ENCODE measurements at places on chromosomes 4 and X.
A peak's percentile ranks its signal among the peaks of the same experiment; 100 is the strongest.

GRCh38 chr4:76564123-76564915 lies 129.3 kb downstream of the SHROOM3 start:
- no peak for DNase-seq

DNA sequence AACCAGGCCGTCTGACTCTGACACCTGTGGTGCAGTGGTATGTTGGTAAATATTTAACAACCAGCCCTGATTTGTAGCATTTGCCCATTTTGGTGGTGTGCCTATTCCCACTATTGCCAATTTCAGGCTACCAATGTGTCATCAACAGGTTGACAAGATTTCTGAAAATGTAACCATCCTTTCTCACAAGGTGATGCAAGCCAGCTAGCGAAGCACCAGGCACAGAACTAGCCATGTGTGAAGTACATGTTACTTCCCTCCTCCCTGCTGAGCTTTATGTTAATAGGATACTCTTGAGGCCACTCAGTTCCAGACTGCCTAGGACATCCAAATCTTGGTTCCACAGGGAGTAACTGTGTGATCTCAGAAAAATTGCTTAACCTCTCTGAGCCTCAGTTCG lies 7.2 kb upstream of the MAMLD1 start:
- no peak for DNase-seq

- DNase-seq, result no peak
Measured at GRCh38 chr4:37928426-37929416, 31.5 kb upstream of the PTTG2 start.

DNA sequence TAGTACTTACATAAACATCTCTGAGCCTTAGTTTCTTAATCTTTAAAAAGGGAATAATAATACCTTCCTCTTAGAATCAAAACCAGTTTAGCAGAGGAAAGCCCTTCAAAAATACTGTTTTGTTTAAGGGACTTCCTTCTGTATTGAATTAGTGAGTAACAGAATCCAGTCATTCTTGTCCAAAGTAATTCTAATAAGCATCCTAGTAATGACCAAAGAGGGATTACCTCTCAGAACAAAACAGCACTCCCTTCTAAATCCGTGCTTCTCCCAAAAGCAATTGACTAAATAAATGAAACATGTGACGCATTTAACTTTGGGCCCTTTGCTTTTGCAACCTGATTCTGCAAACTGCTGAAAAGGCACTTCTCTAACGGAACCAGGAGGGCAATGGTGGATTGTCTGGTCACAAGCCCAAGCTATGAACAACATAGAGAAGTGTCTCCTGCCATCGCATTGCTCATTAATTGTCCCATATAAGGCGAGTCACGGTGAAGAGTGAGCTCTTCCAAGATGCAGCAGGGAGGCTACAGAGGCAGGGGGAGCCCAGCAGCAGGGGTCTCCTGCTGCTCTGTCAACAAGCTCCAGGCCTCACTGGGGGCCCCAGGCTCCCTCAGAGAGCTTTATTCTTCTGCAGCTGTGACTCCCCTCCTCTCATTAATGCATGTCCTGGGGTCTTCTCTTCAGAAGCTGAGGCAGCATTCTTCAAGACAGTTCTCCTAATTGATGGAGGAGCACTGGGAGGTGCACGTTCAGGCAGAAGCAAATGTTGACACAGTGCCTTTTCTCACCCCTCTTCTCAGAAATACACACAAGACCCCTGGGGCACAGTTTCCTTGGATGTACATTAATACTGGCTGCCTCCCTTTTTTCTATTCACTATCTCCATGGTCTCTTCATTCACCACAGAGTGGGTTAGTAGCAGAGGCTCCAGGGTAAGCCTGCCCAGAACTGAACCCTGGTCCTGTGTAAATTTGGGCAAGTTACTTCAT lies 419.6 kb upstream of the RASGEF1B start:
- DNase-seq, result no peak

DNA sequence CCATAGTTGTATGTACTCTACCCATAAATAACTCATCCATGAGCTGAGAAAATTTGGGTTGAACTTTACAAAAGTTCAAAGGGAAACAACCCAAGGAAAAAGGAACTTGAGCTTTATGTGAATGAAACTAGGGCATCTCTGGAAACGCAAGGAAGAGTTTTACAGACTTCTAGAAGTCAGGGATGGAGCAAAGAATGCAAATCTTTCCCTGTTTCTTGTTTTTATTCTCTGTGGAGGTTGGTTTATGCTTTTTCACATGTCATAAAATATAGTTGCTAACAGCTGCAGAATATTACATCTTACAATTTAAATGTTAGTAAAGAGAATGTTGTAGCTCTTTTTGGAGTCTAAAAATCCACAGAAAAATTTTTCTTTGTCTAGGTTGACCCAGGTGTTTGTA lies 754.1 kb downstream of the PCDH7 start:
- no peak for DNase-seq

- DNase-seq, result peak; percentile 5
Measured at GRCh38 chrX:41045960-41046567, 39.2 kb upstream of the USP9X start.

DNA sequence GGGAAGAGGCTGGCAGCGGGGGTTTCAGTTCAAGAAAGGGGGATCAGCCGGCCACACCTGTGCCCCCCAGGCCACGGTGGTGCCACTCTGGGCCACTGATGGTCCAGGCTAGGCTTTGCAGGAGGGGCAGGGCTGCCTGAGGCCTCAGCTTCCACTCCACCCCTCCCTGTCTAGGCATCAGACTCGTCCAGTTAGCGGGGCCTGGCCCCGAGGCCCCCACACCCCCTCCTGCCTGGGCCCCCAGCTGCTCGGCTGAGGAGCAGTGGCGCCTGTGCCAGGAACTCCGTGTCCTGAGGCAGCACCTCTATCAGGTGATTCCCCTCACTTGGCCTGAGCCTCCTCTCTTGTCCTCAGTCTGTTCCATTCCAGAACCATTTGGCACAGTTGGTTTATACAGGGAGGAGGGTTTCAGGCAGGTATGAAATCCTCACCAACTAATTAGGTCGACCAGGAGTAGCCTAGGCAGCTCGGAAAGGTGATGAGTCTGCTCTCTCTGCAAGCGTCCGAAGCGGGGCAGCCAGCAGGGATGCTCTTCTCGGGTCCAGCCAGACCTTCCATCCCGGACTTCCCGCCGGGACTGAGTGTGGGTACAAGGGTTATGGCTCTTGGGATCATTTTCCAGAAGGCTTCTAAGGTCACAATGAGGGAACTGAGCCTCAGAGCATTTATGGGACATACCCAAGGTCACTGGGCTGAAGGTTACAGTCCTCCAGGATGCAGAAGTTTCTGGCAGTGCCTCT lies 2.1 kb downstream of the NSG1 start:
- no peak for DNase-seq

GRCh38 chr4:53060278-53060677 lies 198.2 kb downstream of the RASL11B start:
- DNase-seq, result no peak

DNA sequence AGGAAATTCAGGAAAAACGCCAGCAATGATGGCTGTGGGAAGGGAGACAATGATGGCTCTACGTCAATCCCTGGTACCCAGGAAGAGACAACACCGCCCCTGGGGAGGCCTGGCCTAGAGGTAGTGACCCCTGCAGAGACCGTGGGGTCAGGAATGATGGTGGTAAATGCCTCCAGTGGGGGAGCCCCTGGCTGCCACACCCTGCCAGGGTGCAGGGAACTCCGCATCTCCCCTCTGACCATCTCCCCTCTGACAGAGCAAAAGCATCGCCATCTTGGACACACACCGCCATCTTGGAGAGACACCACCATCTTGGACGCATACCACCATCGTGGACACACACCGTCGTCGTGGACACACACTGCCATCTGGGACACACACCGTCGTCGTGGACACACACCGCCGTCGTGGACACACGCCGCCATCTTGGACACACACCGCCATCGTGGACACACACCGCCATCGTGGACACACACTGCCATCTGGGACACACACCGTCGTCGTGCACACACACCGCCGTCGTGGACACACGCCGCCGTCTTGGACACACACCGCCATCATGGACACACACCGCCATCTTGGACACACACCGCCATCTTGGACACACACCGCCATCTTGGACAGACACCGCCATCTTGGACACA lies 9.9 kb downstream of the ASMTL start:
- DNase-seq, result no peak

- peak; percentile 18 for DNase-seq
Measured at GRCh38 chr4:94758141-94758699, 465 bp downstream of the BMPR1B start.

DNA sequence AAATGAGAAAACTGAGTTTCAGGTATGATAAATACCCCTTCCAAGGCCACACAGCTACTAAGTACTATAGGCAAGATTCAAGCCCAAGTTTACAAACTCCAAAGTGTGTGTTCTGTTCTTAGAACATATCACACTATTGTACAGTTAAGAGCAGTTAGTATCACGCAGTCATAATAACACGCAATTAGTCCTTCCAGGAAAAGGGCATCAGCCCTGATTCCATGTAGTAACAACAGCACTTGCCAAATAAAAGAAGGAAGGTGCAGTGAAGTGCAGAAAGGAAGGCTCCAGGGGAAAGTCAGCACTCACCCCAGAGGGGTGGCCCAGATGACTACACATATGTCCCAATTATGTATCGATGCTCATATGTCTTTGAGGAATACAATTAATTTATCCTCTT lies 4.4 kb downstream of the TASL start:
- no peak for DNase-seq

GRCh38 chrX:24981030-24981429 lies 34.7 kb downstream of the ARX start:
- DNase-seq, result no peak

DNA sequence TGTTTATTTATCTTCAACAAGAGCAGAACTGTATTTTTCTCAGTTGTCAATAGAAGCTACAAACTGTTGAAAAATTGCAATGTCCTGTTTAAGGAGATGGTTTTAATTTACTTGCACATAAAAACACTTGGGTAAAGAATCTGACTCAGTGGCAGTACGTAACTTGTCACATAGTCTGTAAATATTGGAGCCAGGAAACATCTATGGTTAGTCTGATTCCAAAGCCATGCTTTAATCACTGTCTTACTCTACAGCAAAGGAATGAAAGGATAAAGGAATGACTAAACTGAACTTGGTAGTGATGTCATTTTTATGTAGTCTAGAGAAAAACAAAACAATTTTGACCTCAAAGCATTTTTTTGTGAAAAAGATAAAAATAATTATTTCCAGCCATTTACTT lies 537.2 kb downstream of the STIM2 start:
- DNase-seq, result no peak

- no peak for DNase-seq
Measured at GRCh38 chr4:79370026-79370425, 38.0 kb downstream of the GK2 start.

GRCh38 chr4:143163614-143164013 lies 21.1 kb upstream of the USP38 start:
- no peak for DNase-seq

DNA sequence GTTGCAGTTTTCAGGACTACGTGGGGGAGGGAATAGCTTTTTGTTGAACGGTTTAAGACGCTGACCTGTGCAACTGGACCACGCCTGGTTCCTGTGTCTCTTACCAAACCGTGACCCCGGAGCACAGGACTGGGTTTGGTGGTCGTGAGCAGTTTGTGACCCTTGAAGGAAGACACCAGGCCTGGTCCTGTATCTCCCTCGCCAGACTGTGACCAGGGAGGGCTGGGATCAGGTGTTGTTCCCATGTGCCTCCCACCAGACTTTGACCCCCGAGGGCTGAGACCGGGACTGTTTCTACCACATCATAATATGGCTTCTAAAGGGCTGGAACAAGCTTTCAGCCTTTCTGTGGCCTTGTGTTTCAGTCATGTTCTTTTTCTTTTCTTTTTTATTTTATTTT lies 683 bp downstream of the EBP start:
- no peak for DNase-seq

DNA sequence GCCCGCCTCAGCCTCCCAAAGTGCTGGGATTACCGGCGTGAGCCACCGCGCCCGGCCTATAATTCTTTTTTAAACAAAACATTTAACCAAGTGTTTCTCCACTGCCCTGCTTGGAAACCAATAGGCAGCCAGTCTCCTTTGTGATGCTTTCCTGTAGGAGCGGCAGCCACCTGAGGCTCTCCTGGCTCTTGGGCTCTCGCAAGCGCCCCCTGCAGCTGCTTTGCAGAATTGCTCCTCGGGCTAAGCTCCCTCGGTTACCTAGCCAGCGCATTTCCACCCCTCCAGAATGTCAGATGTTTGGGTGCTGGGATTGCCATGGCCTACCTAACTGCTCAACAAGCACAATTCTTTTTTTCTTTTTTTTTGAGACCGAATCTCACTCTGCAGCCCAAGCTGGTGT lies 7.7 kb downstream of the S100P start:
- no peak for DNase-seq

GRCh38 chrX:120378570-120378969 lies 16.7 kb downstream of the ATP1B4 start:
- DNase-seq, result no peak

- no peak for DNase-seq
Measured at GRCh38 chr4:81638698-81639097, 167.0 kb upstream of the RASGEF1B start.

DNA sequence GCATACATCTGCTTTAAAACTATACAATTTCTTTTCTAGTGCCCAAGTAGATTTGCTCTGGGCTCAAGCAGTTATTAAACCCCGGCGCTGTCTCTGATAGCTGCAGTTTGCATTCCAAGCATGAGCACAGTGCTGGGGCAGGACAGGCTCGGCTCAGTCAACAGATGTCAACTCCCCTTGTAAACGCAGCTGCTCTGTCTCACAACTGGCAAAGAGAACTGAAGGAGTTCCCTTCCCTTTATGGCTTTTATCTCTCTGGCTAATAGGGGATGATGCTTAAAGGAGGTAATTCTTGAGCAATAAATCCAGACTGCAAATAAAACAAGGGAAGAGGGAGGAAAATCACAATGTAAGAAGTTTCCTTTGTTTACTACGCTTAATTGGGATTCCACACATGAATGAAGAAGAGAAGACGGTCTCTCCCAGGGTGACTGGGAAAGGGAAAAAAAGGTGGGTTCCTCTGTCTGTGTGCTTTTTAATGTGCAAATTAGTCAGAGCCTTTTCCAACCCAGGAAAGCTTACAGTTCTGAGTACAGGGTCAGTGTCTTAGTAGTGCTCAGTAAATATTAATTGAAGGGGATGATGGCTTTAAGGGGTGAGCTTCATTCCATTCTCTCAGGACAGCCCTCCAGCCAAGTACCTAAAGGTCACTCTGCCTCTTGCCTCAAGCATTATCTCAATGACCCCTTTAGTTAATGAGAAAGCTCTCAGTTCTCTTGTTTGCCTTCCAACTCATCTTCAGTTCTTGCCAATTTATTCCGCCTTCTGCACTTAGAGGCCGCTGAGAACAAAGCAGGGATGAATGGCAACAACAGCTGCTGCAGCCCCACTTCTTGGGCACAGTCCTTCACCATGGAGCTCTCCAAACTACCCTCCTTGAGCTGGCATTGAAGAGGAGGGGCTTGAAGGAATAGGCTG lies 155.7 kb upstream of the JADE1 start:
- DNase-seq, result no peak

GRCh38 chr4:26896636-26897035 lies 36.0 kb downstream of the STIM2 start:
- no peak for DNase-seq

DNA sequence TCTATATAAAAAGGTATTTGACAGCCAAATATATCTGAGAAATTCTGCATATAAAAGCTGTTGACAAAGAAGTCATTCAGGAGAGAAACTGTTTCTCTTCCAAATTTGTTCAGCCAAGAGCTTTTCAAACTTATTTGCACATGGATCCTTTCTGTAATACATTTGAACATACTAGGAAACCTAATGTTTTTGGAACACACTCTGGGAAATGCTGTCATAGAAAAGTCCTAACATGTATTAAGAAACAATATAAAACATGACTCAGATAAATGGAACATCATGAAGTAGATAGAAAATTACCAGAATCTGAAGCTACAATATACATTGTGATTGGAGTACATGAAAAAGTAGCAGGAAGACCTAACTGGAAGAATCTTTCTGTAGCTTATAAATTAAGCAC lies 781.5 kb upstream of the EPHA5 start:
- DNase-seq, result no peak

GRCh38 chr4:137656661-137657060 lies 124.4 kb upstream of the PCDH18 start:
- DNase-seq, result no peak

Data from dermis microvascular lymphatic vessel endothelial cell (primary cell).